Fibroblast of mammary gland (primary cell): ENCODE measurements at places on chromosomes 4 and X.

- DNase-seq: no peak
Measured at GRCh38 chr4:26074712-26075430, 160.9 kb downstream of the SMIM20 start.

DNA sequence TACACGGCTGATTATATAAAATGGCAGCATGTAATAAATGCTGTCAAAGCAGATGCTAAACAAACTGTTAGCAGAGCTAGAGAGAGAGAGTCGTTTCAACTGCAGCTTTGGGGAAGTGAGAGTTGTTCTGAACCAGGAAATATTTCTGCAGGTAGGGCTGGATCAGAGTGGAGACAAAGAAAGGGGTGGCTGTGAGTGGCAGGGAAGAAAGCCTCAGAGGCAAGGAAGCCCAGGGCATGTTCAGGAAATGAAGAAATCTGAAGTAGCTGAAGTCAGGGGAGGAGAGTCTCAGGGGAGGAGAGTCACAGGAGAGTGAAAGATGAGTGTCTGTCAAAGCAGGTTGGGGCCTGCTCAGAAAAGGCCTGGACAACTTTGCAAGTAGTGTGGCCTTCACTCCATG lies 48.4 kb upstream of the RPS6KA3 start:
- DNase-seq: no peak

- peak; percentile 47 for DNase-seq
Measured at GRCh38 chrX:102599951-102600579, 750 bp downstream of the ARMCX5 start.

GRCh38 chr4:112519689-112520597 lies 4.0 kb upstream of the NEUROG2 start:
- DNase-seq: no peak

- no peak for DNase-seq
Measured at GRCh38 chr4:108825737-108826136, 62.9 kb upstream of the ETNPPL start.

DNA sequence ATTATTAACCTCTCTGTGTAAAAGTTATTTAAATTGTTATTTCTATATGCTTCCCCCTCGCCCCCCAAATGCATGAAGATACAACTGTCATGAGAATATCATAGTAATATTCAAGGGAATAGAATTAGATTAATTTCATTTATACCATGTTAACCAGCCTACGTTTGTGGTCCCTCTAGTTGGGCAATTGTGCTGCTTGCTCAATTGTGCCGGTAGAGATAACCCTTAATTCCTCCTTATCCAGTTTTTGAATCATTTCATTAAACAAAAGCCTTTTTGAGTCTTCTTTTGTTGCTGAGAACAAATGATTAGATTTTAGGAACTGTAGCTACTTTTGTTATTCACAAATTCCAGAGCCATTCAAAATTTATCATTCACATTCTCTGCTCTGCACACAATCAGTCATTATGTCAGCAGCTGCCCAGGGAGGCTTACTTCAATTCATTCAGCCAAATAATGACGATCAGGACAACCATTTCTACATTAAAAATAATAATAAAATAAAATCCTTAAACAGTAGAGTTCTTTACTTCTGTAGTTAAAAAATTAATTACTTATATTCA lies 98.1 kb downstream of the ADGRL3 start:
- DNase-seq: no peak

DNA sequence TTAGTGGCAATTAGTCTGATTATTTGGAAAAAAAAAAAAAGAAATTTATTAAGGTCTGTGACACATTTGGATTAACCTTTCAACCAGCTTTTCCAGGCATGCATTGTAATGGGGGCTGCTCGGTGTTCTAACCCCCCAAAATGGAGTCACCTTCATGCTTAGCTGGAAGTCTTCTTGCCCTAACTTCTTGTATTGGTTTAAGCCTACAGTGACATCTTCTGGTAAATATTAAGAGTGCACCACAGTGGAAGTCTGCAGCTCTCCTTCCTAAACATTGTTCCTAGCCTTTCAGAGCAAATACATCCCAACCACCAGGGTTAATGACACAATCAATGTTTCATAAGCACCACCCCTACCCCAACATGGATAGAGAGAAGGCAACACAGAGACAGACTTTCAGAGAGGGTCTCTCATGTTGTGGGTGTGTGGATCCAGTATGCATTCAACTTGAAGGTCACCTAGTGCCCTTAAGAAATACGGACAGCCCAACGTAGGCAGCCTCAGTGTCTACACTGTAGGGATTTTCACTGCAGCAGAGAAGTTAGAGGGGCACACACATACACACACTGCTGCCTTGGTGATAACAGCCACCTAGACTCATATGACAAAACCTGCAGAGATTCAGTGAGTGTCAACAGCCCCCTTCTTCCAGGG lies 142.9 kb upstream of the MBNL3 start:
- DNase-seq: peak; percentile 51

GRCh38 chrX:13078739-13079444 lies 34.5 kb upstream of the FAM9C start:
- DNase-seq: peak; percentile 90

GRCh38 chr4:16197876-16198665 lies 28.2 kb downstream of the TAPT1 start:
- no peak for DNase-seq

- no peak for DNase-seq
Measured at GRCh38 chr4:76623217-76624045, 188.4 kb downstream of the SHROOM3 start.

GRCh38 chrX:10414862-10415261 lies 205.5 kb downstream of the MID1 start:
- DNase-seq: no peak

DNA sequence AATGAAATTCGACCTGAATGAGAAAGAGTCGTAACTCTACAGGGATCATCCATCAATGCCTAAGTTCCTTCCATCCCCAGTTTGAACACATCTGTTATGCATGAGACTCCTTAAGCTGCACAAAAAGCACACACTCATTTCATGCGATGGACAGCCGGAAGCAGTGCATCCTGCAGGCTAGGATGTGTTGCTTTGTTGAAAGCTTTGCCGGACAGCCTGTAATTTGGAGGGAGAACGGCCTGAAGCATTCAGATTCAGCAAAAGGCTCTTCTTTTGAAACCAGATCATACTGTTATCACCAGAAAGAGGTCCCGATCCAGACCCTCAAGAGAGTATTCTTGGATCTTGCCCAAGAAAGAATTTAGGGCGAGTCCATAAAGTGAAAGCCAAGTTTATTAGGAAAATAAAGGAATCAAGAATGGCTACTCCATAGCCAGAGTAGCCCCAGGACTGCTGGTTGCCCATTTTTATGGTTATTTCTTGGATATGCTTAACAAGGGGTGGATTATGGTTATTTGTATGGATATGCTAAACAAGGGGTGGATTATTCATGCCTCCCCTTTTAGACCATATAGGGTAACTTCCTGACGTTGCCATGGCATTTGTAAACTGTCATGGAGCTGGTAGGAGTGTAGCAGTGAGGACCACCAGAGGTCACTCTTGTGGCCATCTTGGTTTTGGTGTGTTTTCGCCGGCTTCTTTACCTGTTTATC lies 48.1 kb upstream of the DHRSX start:
- DNase-seq: no peak

DNA sequence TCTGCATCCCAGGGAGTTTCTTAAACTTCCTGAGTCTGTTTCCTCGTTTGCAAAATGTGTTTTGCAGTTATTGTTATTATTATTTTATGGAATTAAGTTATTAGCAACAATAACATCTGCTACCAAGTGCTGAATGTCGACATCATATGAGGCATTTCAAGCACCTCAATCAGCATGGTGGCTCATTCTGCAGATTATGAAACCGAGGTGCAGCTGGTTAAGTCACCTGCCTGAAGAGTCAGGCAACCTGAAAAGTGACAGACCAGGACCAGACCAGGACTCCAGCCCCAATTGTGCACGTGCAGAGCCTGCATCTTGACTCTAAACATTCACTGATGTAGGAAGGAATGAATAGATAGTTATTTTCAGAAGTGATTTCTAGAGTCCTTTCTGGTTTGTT lies 99.8 kb downstream of the AFAP1 start:
- DNase-seq: no peak

- DNase-seq: no peak
Measured at GRCh38 chr4:168679397-168679796, 182.5 kb downstream of the PALLD start.

DNA sequence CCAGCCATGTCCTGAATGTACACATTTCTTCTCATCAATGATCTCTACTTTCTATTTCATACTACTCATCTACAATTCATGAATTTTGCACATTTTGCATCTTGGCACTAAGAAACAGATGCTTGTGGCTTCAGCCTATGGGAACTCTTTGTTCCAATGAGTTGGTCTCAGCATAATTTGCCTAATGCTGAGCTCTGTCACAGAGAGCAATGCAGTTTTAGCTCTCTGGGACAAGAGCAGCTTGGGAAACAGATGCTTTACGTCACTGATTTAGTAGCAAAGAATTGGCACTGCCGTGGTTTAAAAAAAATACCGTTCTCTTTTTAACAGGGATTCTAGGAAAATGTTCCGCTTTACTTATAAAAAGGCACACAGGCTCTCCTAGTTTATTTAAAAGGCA lies 162.4 kb downstream of the WDFY3 start:
- peak; percentile 84 for DNase-seq

DNA sequence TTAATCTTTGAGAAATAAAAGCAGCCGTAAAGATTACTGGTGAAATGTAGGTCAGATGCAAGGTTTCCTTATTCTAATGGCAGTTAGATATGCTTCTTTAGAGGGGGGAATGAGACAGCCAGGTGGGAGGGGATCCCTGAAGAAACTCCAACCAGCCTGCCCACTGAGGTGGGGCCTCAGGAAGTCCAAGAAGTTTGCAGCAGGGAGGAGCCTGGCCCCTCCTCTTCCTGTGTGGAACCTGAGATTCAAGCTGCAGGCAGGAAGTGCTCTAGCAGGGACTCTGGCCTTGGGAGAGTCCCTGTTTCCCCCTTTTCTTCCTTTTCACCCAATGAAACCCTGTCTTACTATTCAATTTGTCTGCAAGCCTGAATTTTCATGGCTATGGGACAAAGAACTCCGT lies 101.4 kb upstream of the SLITRK2 start:
- DNase-seq: no peak

GRCh38 chrX:155263854-155264628 lies at the start of gene RAB39B:
RAB39B (minus strand) TSS chrX:155264491; CDS start chrX:155264288, 203 bp downstream.
- peak; percentile 75 for DNase-seq

- DNase-seq: no peak
Measured at GRCh38 chrX:39459952-39460351, 637.8 kb downstream of the BCOR start.

- no peak for DNase-seq
Measured at GRCh38 chrX:8636497-8636896, 95.4 kb downstream of the ANOS1 start.

DNA sequence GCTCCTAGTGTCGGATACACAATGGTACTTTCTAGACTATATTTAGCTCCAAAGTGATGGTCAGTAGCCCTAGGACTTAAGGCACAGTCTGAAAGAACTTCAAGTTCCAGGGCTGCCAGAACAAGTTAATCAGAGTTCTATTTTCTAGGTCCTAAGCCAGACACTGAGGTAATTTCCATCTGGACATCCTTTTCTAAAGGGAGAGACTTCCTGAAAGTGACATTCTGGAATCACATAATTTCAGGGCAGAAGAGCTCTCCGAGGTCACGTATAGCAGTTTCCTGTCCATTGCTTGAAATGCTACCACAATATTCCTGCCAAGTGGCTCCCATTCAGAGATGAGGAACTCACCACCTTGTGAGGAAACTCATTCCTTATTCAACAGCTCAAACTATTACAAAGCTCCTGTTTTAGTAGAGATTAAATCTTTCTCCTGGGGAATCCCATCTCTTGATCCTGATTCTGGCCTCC lies 117.9 kb downstream of the COL25A1 start:
- DNase-seq: no peak

DNA sequence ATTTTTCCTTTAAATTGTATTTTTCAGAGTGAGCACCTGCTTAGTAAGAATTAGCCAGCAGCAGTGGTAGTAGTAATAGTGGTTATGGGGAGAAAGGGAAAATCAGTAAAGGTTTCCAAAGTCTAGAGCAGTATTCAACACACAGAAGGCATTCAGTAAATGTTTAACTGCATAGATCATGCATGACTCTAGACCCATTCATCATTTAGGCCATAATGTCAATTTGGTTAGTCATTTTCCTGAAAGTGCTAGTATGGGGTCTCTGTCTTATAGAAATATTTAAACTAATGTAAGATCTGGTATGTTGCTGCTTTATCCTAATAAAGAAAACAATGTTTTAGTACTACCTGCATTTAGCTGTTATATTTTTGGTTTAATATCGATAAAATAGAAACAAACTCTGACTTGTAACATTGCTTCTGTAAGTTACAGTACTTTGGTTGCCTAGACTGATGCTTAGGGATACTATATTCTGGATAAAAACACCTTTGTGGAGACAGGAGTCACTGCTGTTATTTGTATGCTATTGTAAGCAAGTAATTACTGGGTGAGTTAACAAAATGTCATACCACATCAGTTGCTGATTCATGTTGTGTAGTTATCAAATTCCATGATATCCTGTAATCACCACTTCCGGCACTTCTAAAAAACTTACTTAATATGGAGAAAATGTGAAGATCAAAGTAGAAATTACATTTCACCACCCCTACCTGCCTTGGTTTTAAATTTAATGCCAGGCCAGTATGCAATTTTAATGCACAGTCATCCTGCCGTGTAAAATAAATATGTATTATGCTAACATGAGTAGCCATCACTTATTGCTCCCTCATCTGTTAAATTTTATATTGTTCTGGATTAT lies 115.8 kb upstream of the BMPR1B start:
- DNase-seq: peak; percentile 68

- DNase-seq: peak; percentile 61
Measured at GRCh38 chrX:68989865-68990606, 161.2 kb downstream of the EFNB1 start.

DNA sequence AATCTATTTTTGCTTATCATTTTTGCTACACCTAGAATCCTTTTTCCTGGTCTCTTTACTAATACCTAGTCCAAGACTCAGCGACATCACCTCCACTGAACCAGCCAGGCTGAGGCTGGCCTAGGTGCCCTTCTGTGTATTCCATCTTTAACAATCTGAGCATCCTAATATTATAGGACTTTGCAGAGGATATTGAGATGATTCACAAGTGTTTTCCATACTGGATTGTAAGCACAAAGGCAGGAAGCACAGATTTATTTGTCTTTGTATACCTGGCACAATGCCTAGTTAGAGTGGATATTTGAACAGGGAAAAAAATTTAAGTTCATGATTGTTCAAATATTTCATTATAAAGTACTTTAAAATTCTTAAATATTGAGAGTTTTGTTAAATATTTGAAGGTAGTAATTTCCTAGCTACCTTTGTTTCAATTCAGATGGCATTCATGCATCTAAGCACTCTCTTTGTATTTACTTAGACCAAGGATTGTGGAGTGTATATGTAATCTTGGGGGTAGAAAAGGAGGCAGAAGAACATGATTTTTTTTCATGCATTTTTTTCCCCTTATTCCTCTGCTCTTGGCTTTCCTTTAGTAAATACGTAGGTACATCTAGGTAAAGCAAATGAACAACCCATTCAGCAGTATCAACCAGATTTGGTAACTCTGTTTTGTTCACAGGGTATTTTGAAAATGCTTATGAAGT lies 18.4 kb downstream of the SMARCA5 start:
- DNase-seq: no peak

GRCh38 chrX:9597361-9598035 lies 132.6 kb downstream of the TBL1X start:
- DNase-seq: peak; percentile 10
